ENCODE measurements at places on chromosomes 12 and 14. TPM values are rescaled to one million over a fixed set of nuclear protein-coding genes. Genes with fewer than 3 reads are reported as not detected.

MUCL1 gene
- not detected for total RNA-seq

LRRC10 gene
- total RNA-seq = not detected

MLXIP gene
- total RNA-seq = 24.6 TPM

TBK1 gene
- total RNA-seq = 24.6 TPM

SLC25A21 gene
- total RNA-seq = 0.53 TPM

TRHDE gene
- 0.06 TPM for total RNA-seq

TAS2R50 gene
- not detected for total RNA-seq

OTOGL gene
- total RNA-seq = not detected

Measured in A549 treated with dexamethasone at 1 μM for 4 hours (cell line).